ENCODE measurements at places on chromosomes 16 and 17.
A peak's percentile ranks its signal among the peaks of the same experiment; 100 is the strongest.

DNA sequence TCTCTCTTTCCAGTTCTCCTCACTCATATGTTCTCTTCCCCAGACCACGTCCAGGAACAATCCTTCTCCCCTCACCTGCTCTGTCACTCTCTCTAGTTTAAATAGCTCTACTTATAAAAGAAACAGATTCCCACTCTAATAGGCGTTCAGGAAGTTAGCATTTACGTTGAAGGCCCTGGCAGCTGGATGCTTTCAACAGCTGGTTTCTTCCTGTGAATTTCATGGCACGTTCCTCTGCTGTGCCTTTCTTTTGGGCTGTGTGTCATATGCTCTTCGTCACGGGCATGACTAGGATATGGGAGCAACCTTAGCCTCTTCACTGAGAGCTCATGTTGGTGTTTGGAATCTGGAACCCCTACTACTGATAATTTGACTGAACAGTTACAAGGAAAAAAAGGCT lies 73.2 kb downstream of the ZNF18 start:
- no peak for DNase-seq

- no peak for DNase-seq
Measured at GRCh38 chr16:26724189-26724588, 342.5 kb upstream of the C16orf82 start.

DNA sequence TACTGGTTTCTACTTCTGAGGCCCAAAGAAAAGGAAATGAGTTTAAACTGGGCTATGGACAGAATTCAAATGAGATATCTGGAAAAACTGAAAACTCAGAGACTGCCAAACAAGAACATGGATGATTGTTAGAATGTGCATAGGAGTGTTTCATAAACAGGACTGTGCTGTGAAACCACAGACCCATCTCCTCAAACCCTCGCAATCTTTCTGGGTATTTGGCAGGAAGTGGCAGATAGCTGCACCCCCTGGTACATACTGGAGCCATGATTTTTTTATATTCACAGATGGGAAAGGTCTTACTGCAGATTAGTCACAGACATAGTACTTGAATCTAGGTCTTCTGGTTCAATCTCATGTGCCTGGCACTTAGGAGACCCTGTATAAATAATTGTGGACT lies 145.0 kb downstream of the CCDC182 start:
- no peak for DNase-seq

DNA sequence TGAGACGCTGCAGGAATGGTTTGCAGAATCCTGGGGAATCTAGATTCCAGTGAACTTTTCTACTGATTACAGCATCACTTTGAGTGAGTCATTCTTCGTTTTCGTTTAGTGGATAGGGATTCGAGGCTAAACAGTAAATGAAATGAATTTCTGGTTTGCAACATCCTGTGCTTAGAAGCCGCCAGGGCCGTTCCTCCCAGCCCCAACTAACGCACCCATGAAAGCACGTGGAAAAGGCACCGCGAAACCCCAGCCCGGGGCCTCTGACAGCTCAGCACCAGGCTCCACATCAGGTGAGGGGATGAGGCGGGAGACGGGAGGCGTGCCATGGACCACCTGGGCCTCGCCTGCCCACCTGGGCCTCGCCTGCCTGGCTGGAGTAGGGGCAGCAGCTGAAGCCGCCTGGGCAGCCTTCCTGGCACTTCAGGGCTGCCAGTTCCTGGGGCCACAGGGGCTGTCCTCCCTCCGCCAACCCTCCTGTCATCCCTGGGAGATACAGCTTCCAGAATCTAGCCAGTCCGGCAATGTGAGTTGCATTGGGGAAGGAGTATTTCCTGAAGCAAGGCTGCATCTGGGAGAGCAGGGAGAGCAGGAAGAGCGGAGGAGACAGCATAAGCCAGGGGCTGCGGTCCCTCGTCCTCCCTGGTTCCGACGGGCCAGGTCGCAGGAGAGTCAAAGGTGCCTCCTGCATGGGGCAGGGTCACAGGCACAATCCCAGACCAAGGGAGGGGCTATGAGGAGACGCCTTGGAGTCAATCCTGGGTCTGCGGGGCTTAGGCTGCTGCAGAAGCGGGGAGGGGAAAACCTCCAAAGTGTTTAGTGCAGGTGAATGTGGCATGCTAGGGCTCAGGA lies 78.4 kb downstream of the RPH3AL start:
- DNase-seq, result no peak

DNA sequence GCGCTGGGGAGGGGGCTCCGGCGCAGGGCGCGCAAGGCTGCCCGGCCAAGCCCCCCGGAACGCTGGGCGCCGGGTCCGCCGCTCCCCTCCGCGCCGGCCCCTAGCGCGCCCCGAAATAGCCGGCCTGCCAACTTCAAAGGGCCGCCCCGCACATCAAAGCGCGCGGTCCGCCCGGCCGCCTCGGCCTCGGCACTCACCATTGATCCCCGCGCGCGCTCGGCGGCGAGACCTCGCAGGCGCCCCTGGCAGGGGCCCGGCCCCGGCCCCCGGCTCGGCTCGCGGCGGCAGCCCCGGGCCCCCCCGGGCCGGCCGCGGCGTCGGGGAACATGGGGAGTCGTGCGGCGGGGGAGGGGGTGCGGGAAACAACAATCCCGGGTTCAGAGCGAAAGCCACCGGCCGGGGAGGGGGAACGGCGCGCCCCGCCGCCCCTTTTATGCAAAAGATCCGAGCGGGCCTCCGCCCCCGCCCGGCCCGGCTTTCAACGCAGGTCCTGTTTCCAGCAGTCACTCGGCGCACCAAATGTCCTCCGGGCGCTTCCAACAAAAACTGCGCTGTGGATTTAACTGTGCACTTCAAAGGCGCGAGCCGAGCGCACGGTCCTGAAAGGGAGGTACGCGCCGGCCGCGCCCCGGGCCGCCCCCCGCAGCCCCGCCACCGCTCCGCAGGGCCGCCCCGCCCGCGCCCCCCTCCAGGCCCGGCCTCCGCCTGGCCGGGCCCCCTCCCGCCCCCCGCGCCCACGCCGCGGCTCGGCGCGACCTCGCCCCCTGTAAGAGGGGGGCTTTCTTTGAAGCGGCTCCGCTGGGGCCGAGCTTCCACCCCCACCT lies 608 bp downstream of the AXIN2 start:
- peak; percentile 88 for DNase-seq

GRCh38 chr17:33500151-33500550 lies 207.1 kb upstream of the ASIC2 start:
- peak; percentile 55 for DNase-seq

DNA sequence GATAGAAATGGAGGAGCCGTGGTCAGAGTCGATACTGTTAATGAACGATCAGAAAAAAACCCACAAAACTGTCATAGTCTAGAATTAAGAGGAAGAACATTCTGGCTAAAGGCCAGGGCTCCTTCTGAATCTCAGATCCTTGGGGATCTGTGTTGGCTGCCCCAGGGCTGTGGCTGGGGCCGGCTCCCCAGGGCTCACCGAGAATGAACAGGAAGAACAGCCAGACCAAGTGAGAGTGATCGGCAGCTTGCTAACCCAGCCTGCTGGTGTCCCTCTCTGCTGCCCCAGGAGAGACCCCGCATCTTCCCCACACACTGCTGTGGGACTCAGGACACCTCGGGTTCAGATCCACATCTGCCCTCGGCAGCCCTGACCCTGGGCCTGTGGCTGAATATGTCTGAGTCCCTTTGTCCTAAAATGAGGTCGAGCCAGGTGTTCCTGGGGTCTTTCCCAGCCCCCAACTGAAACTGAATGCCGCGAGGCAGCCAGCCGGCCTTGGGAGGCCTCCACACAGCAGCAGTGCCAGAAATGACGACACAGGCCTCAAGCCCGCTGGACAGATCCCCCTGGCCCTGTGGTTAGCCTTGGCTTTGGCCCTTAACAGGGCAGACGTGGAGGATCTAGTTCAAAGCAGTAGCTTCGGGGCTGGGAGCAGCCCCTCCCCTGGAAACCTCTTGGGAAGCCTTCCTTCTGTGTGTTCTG lies 23.9 kb upstream of the CLEC18A start:
- DNase-seq, result no peak

DNA sequence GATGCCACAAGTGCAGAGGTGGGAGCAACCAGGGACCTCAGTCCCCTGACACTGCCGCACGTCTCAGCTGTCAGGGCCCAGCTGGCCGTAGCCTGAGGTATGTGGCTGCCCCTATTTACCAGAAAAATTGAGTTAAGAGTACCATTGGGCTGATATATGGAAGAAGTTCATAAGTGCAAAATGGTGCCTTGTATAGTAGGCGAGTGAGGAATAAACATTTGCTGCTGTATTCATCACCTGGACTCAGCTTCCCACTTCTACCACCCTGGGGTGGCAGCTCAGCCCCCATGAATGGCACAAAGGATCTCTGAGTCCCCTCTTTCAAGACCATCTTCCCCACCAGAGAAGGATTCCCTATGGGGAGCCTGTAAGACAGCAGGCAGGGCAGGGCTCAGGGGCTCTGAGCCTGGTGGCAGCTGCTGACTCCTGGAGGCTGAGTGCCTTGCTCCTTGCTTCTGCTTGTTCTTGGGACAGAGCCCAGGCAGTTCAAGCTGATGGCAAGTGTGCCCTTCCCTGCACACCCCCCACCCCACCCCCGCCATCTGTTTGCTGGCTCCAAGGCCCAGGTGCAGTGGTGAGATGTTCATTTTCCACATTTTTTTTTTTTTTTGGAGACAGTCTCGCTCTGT lies 29.0 kb downstream of the TRPV2 start:
- no peak for DNase-seq

- no peak for DNase-seq
Measured at GRCh38 chr17:4592240-4593005, 8.1 kb downstream of the SMTNL2 start.

GRCh38 chr17:22512997-22513538 lies 820.7 kb downstream of the KCNJ18 start:
- DNase-seq, result no peak

- DNase-seq, result no peak
Measured at GRCh38 chr16:6545329-6545728, 787.3 kb upstream of the RBFOX1 start.

GRCh38 chr17:75173526-75173925 lies 9.2 kb downstream of the SUMO2 start:
- no peak for DNase-seq

DNA sequence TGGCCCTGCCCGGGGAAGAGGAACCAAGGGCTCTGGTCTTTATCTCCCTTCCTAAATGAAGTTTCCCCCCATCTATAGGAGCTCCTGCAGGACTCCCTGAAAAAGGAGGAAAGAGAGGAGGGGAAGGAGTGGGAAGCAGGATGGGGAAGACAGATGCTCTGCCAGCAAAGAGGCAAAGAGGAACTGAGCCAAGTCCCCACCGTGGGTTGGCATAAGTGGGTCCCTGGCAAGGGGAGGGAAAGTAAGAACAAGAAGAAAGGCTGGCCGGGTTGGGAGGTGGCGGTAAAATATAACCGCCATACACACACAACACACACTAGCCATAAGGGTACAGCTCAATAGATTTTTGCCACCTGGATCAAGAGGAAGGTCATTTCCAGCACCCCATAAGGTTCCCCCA lies 6.1 kb upstream of the EIF1 start:
- no peak for DNase-seq

GRCh38 chr17:77737442-77738265 lies 220.8 kb upstream of the TNRC6C start:
- no peak for DNase-seq

DNA sequence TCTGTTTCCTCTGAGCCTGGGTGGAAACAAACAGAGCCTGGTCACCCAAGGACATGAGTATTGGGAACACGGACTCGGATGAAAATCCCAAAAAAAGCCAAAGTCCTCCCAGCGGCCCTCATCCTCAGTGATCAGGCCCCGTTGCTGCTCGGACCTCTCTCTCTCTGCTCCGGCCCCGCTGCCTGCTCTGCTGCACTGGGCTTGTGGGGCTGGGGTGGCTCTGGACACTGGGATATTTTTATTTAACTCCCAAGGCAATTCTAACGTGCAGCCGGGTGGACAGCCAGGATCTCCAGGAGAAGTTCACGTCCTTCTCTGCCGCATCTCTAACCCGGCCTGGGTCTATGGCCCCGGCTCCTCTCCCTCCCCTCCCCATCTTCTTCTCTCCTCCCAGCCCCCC lies 280.9 kb upstream of the TNRC6C start:
- DNase-seq, result no peak

GRCh38 chr16:50711862-50712559 lies 18.6 kb downstream of the NOD2 start:
- DNase-seq, result peak; percentile 57

DNA sequence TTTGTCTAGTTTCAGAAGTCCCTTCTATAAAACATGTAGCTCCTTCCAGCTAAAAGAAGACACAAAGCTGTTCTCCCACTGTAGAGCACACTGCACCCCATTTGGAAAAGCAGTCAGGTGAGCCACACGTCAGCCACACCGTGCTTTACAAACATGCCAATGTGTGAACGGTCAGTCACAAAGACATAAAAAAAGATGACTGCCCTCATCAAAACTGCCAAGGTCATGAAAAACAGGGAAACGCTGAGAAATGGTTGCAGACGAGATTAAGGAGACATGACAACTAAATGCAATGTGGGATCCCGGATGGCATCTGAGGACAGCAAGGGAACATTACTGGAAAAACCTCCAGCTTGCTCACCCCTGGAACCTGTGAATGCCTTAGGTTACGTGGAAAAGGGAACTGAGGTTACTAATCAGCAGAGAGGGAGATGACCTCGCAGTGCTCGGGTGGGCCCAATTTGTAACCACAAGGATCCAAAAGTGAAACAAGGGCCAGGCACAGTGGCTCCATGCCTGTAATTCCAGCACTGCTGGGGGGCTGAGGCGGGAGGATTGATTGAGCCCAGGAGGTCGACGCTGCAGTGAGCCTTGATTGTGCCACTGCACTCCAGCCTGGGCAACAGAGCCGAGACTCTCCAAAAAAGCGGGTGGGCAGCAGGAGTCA lies 8.1 kb downstream of the ANKRD11 start:
- no peak for DNase-seq

DNA sequence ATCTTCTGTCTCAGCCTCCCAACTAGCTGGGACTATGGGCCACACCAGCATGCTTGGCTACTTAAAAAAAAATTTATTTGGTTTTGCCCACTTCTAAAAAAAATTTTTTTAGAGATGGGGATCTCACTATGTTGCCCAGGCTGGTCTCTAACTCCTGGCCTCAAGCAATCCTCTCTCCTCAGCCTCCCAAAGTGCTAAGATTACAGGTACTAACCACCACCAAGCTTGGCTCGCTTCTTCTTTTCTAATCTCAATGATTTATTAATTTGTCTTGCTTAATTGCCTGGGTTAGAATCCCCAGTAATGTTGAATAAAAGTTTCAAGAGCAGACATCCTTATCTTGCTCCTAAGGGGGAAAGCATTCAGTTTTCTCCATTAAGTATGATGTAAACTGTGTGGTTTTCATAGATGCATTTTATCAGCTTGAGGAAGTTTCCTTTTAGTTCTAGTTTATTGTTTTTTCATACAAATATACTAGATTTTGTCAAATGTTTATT lies 65.8 kb upstream of the NACA2 start:
- DNase-seq, result no peak

DNA sequence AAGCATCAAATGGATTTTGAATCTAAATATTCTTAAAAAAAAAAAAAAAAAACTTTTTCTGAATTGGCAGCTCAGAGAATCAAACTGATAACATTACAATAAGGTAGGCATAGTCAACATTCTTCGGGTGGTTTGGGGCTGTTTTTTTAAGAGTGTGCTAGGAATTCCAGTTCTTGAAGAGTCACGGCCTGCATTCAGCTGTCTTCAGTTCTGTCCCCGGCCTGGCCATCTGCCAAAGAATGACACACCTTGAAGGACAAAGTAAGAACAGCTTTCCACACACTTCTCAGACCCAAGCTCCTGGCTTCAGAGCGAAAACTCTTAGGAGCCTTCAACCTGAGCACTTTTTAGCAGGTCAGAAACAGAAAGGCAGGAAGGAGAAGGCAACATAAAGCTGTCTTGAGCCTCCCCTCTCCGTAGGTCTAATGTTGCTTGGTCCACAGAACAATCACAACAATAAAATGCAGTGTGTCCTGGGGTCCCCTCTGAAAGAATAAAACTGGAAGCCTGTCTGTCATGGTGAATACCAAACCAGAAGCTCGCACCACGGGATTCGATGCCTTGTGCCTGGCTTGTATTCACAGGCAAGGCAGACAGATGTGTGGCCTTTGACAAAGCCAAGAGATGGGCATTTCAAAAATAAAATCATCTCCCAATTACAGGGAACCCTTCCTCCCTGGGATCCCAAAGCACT lies 524.4 kb upstream of the ZFHX3 start:
- no peak for DNase-seq
